ENCODE measurements at places on chromosomes 1 and 21.

DNA sequence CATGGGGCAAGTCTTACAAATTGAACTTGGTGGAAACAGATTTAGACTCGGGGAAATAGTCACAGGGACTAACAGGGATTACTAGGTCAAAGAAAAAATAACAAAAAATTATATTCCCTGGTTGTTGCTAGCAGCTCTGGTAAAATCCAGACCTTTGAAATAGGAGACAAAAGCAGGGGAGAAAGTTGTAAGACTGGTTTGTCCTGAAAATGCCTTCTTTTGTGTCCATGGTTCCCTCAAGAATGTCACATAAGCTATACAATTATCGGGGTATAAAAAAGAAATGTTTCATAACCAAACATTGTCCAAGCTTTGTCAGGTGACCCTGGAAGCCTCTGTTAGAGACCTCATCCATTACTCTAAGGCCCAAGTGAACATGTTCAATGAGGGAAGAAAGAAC, 33.1 kb downstream of the KIAA0319L start:
- DNase-seq: peak; percentile 37

GRCh38 chr21:45894906-45895777, 86.4 kb upstream of the COL6A1 start:
- no peak for DNase-seq

DNA sequence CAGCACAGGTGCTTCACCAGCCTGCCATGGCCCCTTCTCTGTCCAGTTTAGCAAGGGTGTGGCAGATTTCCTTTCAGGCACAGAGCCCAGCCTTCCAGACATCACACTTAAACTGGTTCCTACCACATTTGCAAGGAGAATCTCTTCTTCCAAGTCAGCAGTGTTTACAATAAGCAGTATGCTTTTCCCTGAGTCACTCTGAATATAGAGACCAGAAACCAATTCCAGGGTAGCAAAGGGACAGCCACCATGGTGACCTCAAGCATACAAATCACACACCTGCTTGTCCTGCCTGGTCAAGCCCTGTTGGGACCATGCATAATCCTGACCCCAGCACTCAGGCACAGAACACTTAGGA, 8.7 kb upstream of the CBR3 start:
- DNase-seq: no peak

- DNase-seq: no peak
These were observed 43.5 kb downstream of the PAFAH2 start for GRCh38 chr1:25954282-25954938.

GRCh38 chr1:147641695-147642592, 28.4 kb downstream of the ACP6 start:
- DNase-seq: peak; percentile 18
